ENCODE measurements at places on chromosomes 4 and X.

GRCh38 chr4:147034372-147034771 is 88.7 kb upstream of the TTC29 start:
- H3K36me3 ChIP-seq, result no peaks in the 10 kb centered on the region
- no peaks in the 10 kb centered on the region for H3K4me1 ChIP-seq
- H3K4me3 ChIP-seq, result no peak overlapping the region
- no peak for DNase-seq

GRCh38 chr4:117941611-117942010 is 92.7 kb upstream of the NDST3 start:
- no peaks in the 10 kb centered on the region for H3K27me3 ChIP-seq
- no peaks in the 10 kb centered on the region for H3K36me3 ChIP-seq
- DNase-seq, result no peak
- H3K4me3 ChIP-seq, result no peak overlapping the region
- no peaks in the 10 kb centered on the region for H3K4me1 ChIP-seq
- no peak overlapping the region for H3K27ac ChIP-seq

- H3K27ac ChIP-seq, result no peak overlapping the region
- H3K27me3 ChIP-seq, result no peaks in the 10 kb centered on the region
- H3K4me3 ChIP-seq, result no peak overlapping the region
- no peaks in the 10 kb centered on the region for H3K36me3 ChIP-seq
- no peaks in the 10 kb centered on the region for H3K4me1 ChIP-seq
These were observed 535.1 kb downstream of the FAT4 start for GRCh38 chr4:125849869-125850268.

DNA sequence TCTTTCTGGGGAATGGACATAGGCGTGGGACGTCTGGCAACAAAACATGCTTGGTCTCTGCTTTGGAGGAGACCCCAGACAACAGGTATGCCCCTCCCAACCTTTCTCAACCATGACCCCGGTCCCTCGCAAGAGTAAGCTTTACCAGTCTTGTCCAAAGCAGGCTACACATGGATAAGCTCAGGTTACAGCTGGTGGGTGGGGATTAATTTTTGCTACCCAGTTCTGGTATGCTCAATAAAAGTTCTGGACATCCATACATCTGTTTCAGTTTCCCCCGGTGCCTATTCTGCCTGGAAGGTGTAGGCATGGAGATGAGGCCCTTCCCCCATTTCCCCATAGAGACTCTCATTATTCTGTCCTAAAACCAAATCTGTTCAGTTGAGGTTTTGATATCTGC is 54.5 kb upstream of the NOCT start:
- H3K27ac ChIP-seq, result peak overlapping the region; percentile 69
- no peaks in the 10 kb centered on the region for H3K27me3 ChIP-seq
- H3K4me3 ChIP-seq, result no peak overlapping the region
- H3K36me3 ChIP-seq, result no peaks in the 10 kb centered on the region

DNA sequence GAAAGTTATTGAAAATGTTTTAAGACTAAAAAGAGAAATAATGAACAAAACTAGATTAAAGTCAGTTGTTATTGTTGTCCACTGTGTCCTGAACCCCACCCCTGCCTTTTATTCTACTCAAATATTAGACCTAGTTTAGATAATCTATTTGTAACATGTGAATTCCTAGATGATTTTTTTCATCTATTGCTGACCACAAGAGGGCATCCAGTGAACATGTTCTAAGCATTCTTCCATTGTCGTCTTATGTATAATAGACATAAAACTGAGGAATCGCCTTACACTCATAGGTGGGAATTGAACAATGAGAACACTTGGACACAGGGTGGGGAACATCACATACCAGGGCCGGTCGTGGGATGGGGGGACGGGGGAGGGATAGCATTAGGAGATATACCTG is 36.4 kb upstream of the HPRT1 start:
- no peak overlapping the region for H3K27ac ChIP-seq
- DNase-seq, result no peak
- no peaks in the 10 kb centered on the region for H3K27me3 ChIP-seq
- no peaks in the 10 kb centered on the region for H3K4me1 ChIP-seq
- H3K36me3 ChIP-seq, result no peaks in the 10 kb centered on the region

DNA sequence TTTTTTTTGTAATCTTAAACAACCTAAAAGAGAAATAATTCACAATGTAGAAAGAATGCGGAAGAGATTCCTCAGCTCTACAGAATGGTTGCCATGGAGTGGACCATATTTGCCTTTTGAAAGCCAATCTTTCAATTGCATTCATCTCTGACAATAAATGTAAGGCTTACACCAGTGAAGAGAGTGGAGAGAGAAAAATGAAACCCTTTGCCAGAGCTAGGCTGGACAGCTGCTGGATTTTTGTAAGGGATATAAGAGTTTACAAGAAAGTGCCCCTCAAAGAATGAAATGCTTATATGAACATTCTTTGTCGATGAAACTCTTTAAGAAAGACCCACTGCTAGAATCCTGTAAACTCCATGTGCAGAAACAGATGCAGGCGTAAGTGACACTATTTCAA is 66.0 kb upstream of the FAT1 start:
- no peak overlapping the region for H3K27ac ChIP-seq
- DNase-seq, result no peak
- no peaks in the 10 kb centered on the region for H3K36me3 ChIP-seq
- H3K27me3 ChIP-seq, result no peaks in the 10 kb centered on the region

GRCh38 chr4:1115528-1116293 is 2.3 kb upstream of the RNF212 start:
- 0 out of 2 replicates have a peak, but pooled peaks cover 4% of the 10 kb centered on the region for H3K4me1 ChIP-seq
- no peak overlapping the region for H3K27ac ChIP-seq
- no peaks in the 10 kb centered on the region for H3K36me3 ChIP-seq
- DNase-seq, result no peak

DNA sequence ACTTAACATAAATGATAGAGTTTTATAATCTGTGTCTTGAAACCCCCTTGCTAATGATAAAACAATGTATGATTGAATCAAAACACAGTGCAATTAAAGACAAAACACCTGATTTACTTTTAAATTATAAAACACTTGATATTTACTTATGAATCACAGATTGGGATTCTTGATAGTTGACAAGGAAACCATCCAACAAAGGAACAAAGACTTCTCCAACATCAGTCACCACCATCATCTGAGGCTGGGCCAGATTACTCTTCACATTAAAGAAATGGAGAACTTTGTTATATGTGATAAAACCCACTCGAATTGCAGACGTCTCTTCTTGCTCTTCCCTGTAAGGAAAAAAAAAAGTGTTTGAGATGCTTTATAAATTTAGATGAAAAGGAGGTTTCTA is 67.4 kb downstream of the METTL14 start:
- 0 out of 2 replicates have a peak, but pooled peaks cover 3% of the 10 kb centered on the region for H3K4me1 ChIP-seq
- DNase-seq, result no peak
- H3K27me3 ChIP-seq, result no peaks in the 10 kb centered on the region

GRCh38 chrX:53047228-53047627 is 1.4 kb upstream of the GPR173 start:
- no peak for DNase-seq
- H3K36me3 ChIP-seq, result no peaks in the 10 kb centered on the region

DNA sequence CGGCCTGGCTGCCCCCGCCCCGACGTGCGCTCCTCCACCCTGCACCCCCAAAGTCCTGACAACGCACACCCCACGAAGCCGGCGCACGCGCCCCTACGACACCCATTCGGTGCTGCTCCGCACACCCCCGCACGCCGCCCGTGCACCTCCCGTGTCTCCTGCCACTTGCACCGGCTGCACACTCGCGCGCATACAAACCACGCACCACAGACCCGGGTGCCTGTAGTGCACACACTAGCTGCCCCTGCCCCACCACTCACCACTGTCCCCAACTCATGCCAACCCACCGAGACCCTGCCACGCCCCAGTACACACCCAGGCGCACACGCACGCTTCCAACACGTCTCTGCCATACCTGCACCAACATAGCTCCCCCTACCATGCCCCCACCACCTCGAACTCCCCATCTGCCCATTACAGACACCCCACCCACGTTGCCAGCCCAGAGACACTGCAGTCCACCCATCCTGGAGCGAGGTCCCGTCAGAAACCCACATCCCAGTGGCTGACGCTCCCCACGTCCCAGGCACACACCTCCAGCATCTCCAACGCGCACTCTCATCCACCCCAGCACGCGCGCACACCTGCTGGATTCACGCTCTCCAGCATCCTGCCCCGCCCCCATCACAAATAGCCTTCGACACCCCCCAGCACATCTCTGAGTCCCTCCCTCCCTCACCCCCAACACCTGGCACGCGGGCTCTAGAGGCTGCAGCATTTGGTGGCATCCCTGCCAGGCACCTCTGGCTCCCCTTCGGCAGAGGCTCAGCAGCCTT is 4.2 kb upstream of the DUSP9 start:
- H3K27me3 ChIP-seq, result no peaks in the 10 kb centered on the region
- peak overlapping the region; percentile 32 for H3K4me3 ChIP-seq
- peaks cover 24% of the 10 kb centered on the region for H3K4me1 ChIP-seq
- H3K27ac ChIP-seq, result no peak overlapping the region

GRCh38 chr4:118676128-118676527 is 9.1 kb upstream of the METTL14 start:
- no peak overlapping the region for H3K27ac ChIP-seq
- H3K4me3 ChIP-seq, result no peak overlapping the region
- H3K4me1 ChIP-seq, result no peaks in the 10 kb centered on the region
- H3K36me3 ChIP-seq, result no peaks in the 10 kb centered on the region

DNA sequence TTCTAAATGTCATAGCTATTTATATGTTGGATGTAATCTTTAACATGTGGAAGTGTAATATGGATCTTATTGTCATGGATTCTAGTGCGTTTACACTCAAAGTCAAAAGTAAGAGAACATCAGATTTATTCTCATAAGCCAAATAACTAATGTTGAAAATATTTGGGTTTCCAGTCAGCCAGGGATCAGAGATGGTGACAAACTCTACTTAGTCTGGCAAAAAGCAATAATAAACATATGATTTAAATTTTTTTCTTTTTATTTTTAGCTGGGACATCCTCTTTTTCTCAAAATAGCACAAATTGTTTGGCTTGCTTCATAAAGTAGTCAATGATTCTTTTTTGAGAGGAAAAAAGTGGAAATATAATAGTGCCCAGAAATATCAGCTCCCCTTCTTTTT is 392.3 kb downstream of the ARHGAP24 start:
- no peak for DNase-seq
- H3K4me3 ChIP-seq, result no peak overlapping the region
- H3K36me3 ChIP-seq, result no peaks in the 10 kb centered on the region

DNA sequence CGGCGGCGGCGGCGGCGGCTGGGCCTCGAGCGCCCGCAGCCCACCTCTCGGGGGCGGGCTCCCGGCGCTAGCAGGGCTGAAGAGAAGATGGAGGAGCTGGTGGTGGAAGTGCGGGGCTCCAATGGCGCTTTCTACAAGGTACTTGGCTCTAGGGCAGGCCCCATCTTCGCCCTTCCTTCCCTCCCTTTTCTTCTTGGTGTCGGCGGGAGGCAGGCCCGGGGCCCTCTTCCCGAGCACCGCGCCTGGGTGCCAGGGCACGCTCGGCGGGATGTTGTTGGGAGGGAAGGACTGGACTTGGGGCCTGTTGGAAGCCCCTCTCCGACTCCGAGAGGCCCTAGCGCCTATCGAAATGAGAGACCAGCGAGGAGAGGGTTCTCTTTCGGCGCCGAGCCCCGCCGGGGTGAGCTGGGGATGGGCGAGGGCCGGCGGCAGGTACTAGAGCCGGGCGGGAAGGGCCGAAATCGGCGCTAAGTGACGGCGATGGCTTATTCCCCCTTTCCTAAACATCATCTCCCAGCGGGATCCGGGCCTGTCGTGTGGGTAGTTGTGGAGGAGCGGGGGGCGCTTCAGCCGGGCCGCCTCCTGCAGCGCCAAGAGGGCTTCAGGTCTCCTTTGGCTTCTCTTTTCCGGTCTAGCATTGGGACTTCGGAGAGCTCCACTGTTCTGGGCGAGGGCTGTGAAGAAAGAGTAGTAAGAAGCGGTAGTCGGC is 528 bp downstream of the FMR1 start:
- peaks cover 14% of the 10 kb centered on the region for H3K4me1 ChIP-seq
- peak overlapping the region; percentile 97 for H3K27ac ChIP-seq
- no peaks in the 10 kb centered on the region for H3K36me3 ChIP-seq
- H3K27me3 ChIP-seq, result no peaks in the 10 kb centered on the region

DNA sequence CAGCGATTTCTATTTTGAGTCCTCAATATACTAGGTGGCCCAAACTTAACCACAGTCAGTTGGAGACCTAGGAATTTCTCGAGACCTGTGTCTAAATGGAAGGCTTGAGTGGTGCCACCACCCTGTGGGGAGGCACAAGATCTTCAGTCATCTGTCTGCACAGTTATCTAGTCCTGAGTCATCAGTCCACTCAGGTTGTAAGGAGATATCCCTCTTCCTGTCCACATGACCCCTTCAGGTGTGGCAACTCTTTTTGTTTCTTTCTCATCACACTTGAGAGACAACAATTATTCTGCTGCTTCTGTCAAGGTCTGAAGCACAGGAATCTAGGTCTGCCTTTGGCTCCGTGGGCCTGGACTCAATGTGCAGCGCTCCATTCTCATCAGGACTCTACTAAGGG is 64.4 kb upstream of the IBSP start:
- no peak for DNase-seq
- no peaks in the 10 kb centered on the region for H3K27me3 ChIP-seq
- H3K4me3 ChIP-seq, result no peak overlapping the region
- H3K36me3 ChIP-seq, result no peaks in the 10 kb centered on the region
- no peaks in the 10 kb centered on the region for H3K4me1 ChIP-seq

- H3K27ac ChIP-seq, result no peak overlapping the region
- H3K4me1 ChIP-seq, result no peaks in the 10 kb centered on the region
- no peaks in the 10 kb centered on the region for H3K27me3 ChIP-seq
- no peaks in the 10 kb centered on the region for H3K36me3 ChIP-seq
These were observed 175.6 kb downstream of the RBMX2 start for GRCh38 chrX:130577431-130577830.

DNA sequence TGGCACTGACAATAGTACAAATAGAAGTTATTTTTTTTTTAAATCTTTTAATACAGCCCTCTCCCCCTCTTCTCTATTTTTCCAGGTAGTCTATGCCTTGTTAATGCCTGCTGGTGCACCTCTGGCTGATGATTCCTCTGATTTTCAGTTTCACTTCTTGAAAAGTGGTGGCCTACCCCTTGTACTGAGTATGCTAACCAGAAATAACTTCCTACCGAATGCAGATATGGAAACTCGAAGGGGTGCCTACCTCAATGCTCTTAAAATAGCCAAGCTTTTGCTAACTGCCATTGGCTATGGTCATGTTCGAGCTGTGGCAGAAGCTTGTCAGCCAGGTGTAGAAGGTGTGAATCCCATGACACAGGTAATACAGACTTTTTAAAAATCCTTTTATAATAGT is 99.1 kb downstream of the USP9X start:
- H3K4me1 ChIP-seq, result no peaks in the 10 kb centered on the region
- H3K36me3 ChIP-seq, result no peaks in the 10 kb centered on the region
- DNase-seq, result no peak
- no peaks in the 10 kb centered on the region for H3K27me3 ChIP-seq

DNA sequence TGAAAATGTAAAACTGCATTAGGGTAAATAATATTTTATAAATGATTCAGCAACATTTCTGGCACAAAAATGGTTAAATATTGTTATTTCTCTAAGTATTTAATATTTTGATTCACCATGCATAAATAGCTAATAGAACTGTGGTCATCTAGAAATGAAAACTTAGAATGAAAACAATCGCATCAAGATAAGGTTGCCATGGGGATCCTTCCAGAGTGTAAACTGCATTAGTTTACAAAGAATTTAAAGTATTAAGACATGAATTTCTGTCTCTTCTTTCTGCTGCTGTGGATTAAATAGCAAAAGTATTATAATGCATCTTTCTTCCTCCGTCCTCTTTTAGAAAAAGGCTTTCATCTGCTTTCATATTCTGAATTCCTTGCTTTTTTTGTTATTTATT is 1064.6 kb upstream of the SLIT2 start:
- DNase-seq, result no peak
- no peaks in the 10 kb centered on the region for H3K36me3 ChIP-seq
- peaks cover 29% of the 10 kb centered on the region for H3K4me1 ChIP-seq
- peak overlapping the region; percentile 51 for H3K27ac ChIP-seq
- no peaks in the 10 kb centered on the region for H3K27me3 ChIP-seq
